AG20443 (cell line): ENCODE measurements at places on chromosomes 7 and 10.

- peak; percentile 23 for DNase-seq
These were observed 79.0 kb upstream of the TMEM168 start for GRCh38 chr7:112869111-112869774.

GRCh38 chr10:59517996-59518395, 155.6 kb upstream of the FAM13C start:
- no peak for DNase-seq

DNA sequence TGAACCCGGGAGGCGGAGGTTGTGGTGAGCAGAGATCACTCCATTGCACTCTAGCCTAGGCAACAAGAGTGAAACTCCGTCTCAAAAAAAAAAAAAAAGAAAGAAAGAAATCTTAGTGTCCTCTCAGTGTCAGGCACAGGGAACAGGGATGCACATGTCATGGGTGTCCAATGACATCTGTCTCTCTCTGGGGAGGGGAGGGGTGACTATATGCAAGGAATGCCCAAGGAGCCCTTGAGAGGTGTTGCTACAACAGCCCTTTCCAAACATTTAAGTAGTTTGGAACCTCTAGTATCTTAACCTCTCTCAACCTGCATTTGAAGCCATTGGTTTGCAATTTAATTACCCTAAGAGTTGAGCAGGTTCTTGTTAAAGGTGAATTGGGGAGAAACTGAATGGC, 28.9 kb downstream of the PDLIM1 start:
- DNase-seq, result no peak

DNA sequence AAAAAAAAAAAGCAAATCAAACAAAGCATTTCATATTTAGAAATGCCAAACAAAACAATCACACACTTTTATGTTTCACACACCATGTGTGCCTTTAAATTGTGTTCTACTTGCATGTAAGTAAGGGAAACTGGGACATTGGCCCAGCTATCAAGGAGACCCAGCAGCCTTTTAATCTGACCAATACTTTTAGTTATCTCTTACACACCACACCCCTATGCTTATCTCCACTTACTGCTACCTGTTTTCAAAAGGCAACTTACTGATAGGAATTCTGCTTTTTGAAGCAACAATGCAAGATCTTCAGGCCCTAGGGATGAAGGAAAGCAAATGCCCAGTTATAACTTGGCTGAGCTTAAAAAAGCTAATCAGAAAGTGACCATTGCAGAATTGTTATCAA, 1244.8 kb upstream of the SORCS1 start:
- DNase-seq, result no peak

- DNase-seq, result peak; percentile 75
These were observed 9.1 kb downstream of the CREB3L2 start for GRCh38 chr7:137992550-137993394.

GRCh38 chr7:147564786-147565476, 1025.6 kb upstream of the C7orf33 start:
- no peak for DNase-seq

GRCh38 chr10:16545116-16545736, 23.5 kb upstream of the C1QL3 start:
- peak; percentile 72 for DNase-seq

- DNase-seq, result no peak
These were observed 38.0 kb upstream of the GPAM start for GRCh38 chr10:112221545-112221944.
